ENCODE measurements at places on chromosomes 4 and X. TPM values are rescaled to one million over a fixed set of nuclear protein-coding genes. Genes with fewer than 3 reads are reported as not detected.

The KIAA1210 gene
- total RNA-seq, result not detected

DNA sequence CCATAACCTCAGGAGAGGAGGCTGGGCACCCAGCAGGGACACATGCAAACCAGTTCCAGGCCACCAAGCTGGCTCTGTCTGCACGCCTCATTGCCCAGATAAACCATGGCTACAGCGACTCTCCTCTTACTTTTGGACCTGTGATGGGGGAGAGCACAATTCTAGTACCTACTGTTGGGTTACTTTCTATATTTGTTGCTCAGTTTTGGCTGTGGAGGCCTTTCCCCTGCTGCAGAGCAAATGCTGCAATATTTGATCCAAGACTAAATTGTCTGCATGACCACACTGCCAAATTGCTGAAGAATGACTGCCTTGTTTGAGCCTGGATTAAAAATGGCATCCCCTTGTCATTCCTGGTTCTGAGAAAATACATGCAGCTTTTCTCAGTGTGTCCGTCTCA is 253.5 kb downstream of the ARHGAP10 start:
- H3K36me3 ChIP-seq, result no peaks in the 10 kb centered on the region
- no peak overlapping the region for H3K27ac ChIP-seq
- no peak for DNase-seq
- H3K27me3 ChIP-seq, result no peaks in the 10 kb centered on the region
- H3K4me3 ChIP-seq, result no peak overlapping the region

DNA sequence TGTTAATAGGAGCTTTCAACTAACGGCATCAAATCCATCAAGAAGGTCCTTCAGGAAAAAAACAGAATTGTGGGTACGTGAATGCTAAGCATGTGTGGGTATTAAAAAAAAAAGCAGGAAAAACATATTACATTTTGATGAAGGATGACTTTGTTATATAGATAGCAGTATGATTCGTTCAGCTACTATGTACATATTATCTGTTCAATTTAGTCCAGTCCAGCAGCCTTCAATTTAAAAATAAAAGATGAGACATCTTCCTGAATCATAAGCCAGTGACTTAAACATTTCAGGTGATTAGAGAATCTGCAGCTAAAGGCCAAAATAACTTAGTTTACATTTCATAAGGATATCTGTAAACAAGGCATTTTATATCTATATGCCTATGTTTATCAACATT is 63.4 kb downstream of the LCORL start:
- no peaks in the 10 kb centered on the region for H3K4me1 ChIP-seq
- DNase-seq, result no peak
- H3K27ac ChIP-seq, result no peak overlapping the region
- no peaks in the 10 kb centered on the region for H3K27me3 ChIP-seq
- no peak overlapping the region for H3K4me3 ChIP-seq
- H3K36me3 ChIP-seq, result no peaks in the 10 kb centered on the region

- H3K36me3 ChIP-seq, result no peaks in the 10 kb centered on the region
- H3K4me3 ChIP-seq, result no peak overlapping the region
- H3K4me1 ChIP-seq, result no peaks in the 10 kb centered on the region
- DNase-seq, result no peak
- no peak overlapping the region for H3K27ac ChIP-seq
These were observed 126.7 kb upstream of the TSPAN5 start for GRCh38 chr4:98784947-98785706.

- H3K4me3 ChIP-seq, result no peak overlapping the region
- no peak for DNase-seq
- no peak overlapping the region for H3K27ac ChIP-seq
- H3K4me1 ChIP-seq, result no peaks in the 10 kb centered on the region
- no peaks in the 10 kb centered on the region for H3K36me3 ChIP-seq
- no peaks in the 10 kb centered on the region for H3K27me3 ChIP-seq
These were observed 80.5 kb downstream of the CASP3 start for GRCh38 chr4:184568770-184569169.

GRCh38 chrX:153245288-153245731 is 66.2 kb downstream of the MAGEA1 start:
- H3K4me1 ChIP-seq, result no peaks in the 10 kb centered on the region
- no peaks in the 10 kb centered on the region for H3K27me3 ChIP-seq
- no peaks in the 10 kb centered on the region for H3K36me3 ChIP-seq
- no peak overlapping the region for H3K27ac ChIP-seq

GRCh38 chr4:40656201-40656863 is 26.7 kb upstream of the RBM47 start:
- H3K27me3 ChIP-seq, result no peaks in the 10 kb centered on the region
- H3K4me1 ChIP-seq, result no peaks in the 10 kb centered on the region
- H3K4me3 ChIP-seq, result no peak overlapping the region
- H3K27ac ChIP-seq, result no peak overlapping the region
- no peak for DNase-seq
- H3K36me3 ChIP-seq, result no peaks in the 10 kb centered on the region

The AKAP4 gene
- not detected for total RNA-seq

- DNase-seq, result no peak
- H3K27ac ChIP-seq, result no peak overlapping the region
- no peak overlapping the region for H3K4me3 ChIP-seq
These were observed 23.0 kb upstream of the CLDN24 start for GRCh38 chr4:183345261-183345660.

DNA sequence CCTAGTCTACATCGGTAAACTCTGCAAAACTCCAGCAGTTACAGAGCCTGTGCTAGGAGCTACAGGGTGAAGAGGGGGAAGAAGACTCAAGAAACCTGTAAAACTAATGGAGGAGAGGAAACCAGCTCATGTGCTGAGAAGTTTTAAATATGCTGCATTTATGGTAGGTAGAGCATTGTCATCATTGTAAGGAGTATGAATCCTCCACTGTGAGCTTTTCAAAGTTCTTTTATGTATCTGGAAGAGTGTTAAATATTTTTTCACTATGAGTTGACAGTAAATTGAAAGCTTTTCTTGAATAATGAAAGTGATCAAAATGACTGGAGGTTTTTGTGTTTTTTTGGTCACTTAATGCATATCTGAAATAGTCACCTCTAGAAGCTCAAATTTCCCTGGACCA is 46.2 kb downstream of the SEPTIN11 start:
- H3K27me3 ChIP-seq, result no peaks in the 10 kb centered on the region
- peaks cover 3% of the 10 kb centered on the region for H3K36me3 ChIP-seq
- no peak for DNase-seq
- H3K27ac ChIP-seq, result no peak overlapping the region

The ATRX gene
- total RNA-seq, result 151 TPM

The PNCK gene
- total RNA-seq, result not detected

DNA sequence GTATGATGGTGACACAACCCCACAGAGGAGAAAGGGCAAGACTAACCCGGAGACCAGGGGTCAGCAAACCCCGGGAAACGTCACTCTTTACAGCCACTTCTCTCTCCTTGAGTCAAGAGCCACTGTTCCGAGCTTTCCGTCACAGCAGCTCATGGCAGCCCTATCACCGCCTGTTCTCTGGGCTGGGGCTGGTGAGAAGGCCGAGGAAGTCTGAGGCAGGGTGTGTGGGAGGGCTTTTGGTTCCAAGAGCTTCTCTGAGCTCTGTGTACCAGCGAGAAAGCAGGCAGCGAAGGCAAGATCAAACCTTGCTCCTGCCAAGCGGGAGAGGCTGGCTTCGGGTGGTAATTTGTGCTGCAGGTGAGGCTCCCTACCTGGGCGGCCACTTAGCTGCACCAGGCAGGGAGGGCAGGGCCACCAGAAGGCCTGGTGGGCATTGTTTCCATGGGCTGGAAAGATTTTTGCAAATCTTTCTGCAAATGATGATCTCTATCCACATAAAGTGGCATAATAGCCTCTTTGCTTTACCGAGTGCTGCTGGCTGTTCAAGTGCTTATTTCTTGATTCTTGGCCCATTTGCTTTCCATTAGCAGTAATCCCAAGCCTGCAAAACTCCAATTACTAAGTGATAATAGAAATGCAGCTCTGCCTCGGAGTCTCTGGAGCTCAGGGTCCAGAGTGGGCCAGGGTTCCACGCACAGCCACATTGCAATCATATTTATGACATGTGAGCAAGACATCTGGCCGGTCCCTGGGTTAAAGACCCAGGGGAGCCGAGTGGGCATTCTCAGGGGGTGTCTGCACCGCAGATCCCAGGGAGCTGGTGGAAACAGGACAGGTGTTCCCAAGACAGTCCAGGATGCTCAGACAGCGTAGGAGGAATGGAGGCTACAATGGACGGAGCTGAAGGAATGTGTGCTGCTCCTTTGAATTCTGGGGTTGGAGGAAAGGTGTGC is 41.5 kb downstream of the DCTD start:
- H3K27me3 ChIP-seq, result no peaks in the 10 kb centered on the region
- H3K4me1 ChIP-seq, result no peaks in the 10 kb centered on the region
- H3K27ac ChIP-seq, result no peak overlapping the region
- DNase-seq, result peak; percentile 15
- no peaks in the 10 kb centered on the region for H3K36me3 ChIP-seq

The RADX gene
- total RNA-seq, result 3.9 TPM

- H3K4me1 ChIP-seq, result peaks cover 14% of the 10 kb centered on the region
- DNase-seq, result no peak
- H3K27me3 ChIP-seq, result no peaks in the 10 kb centered on the region
These were observed 18.1 kb upstream of the CHRNA9 start for GRCh38 chr4:40316782-40317635.

The PLS3 gene
- 199 TPM for total RNA-seq

- no peaks in the 10 kb centered on the region for H3K36me3 ChIP-seq
- no peaks in the 10 kb centered on the region for H3K27me3 ChIP-seq
- no peak overlapping the region for H3K4me3 ChIP-seq
- no peak for DNase-seq
- H3K4me1 ChIP-seq, result no peaks in the 10 kb centered on the region
These were observed 492.0 kb downstream of the IDS start for GRCh38 chrX:149013081-149013480.

The BEND2 gene
- not detected for total RNA-seq

The CYTL1 gene
- not detected for total RNA-seq

GRCh38 chr4:100742045-100742444 is 224.2 kb upstream of the EMCN start:
- no peaks in the 10 kb centered on the region for H3K36me3 ChIP-seq
- no peak overlapping the region for H3K27ac ChIP-seq
- H3K27me3 ChIP-seq, result no peaks in the 10 kb centered on the region
- no peak for DNase-seq
- no peaks in the 10 kb centered on the region for H3K4me1 ChIP-seq
- no peak overlapping the region for H3K4me3 ChIP-seq

GRCh38 chr4:154073107-154073822 is 284.4 kb upstream of the SFRP2 start:
- no peak for DNase-seq
- no peak overlapping the region for H3K4me3 ChIP-seq
- no peaks in the 10 kb centered on the region for H3K27me3 ChIP-seq
- H3K36me3 ChIP-seq, result no peaks in the 10 kb centered on the region
- no peaks in the 10 kb centered on the region for H3K4me1 ChIP-seq

The TMEM164 gene
- total RNA-seq, result 41.8 TPM

DNA sequence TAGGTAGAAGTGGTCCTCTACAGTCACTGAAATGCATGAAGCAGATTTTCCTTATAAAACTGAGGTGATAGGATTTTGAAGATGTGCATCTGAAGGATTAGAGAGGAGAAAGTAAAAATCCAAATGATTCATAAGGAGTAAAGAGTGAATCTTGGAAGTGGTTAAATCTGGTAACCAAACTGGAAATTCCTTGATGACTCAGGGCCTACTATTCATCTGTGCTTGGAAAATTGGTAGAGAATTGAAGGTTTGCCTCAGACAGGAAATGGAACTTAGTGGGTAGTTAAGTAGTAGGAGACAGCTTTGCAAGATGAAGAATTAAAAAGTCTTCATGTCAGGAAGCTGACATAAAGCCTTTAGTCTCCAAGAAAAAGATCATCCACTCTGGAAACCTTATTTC is 368.9 kb upstream of the CTSO start:
- no peak for DNase-seq
- H3K36me3 ChIP-seq, result no peaks in the 10 kb centered on the region
- no peaks in the 10 kb centered on the region for H3K27me3 ChIP-seq

GRCh38 chrX:70039758-70040157 is 10.0 kb downstream of the AWAT2 start:
- no peak overlapping the region for H3K27ac ChIP-seq
- no peaks in the 10 kb centered on the region for H3K27me3 ChIP-seq
- H3K4me1 ChIP-seq, result no peaks in the 10 kb centered on the region
- DNase-seq, result no peak
- no peaks in the 10 kb centered on the region for H3K36me3 ChIP-seq

GRCh38 chrX:31652650-31653049 is 580.8 kb upstream of the FTHL17 start:
- H3K36me3 ChIP-seq, result no peaks in the 10 kb centered on the region
- no peak overlapping the region for H3K27ac ChIP-seq
- no peak overlapping the region for H3K4me3 ChIP-seq
- no peak for DNase-seq

The HSFX2 gene
- total RNA-seq, result 0.24 TPM

DNA sequence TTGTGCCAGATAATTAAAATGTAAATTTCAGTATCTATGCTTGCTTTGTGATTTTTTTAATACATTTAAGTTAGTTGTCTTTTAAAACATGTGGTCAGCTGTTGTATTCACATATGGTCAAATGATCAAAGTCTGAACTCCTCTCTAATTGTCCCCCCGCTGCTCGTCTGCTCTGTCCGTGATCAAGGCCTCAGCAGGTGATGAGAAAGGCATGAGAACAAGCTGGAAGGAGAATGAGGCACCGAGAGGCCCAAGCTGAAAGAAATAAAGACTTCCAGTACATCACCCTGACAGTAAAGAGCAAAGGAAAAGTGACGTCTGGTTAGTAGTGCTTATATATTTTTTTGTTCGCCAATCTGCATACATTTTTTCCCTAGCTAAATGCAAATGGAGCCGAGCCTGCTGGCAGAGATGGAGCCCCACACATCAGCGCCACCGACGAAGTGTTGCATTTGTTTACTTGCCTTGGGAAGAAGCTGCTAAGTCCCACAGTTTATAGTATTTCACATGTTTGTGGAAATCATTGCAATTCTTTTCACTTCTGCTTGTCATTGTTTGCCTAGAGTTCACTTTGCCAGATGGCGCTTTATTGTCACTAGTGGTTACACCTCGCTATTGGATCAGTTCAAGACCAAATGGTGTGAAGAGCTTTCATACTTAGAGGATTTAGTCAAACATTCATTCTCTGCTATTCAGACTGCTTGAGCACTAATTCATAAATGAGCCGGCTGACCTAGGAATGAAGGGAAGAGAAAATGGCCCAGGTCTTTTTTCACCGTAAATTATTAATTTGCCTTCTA is 181.5 kb downstream of the ZIC3 start:
- no peak overlapping the region for H3K27ac ChIP-seq
- H3K4me1 ChIP-seq, result no peaks in the 10 kb centered on the region

- H3K27ac ChIP-seq, result no peak overlapping the region
- DNase-seq, result no peak
- no peaks in the 10 kb centered on the region for H3K36me3 ChIP-seq
- no peak overlapping the region for H3K4me3 ChIP-seq
These were observed 211.6 kb upstream of the TBL1X start for GRCh38 chrX:9253211-9253610.

GRCh38 chr4:42330002-42330592 is 67.2 kb upstream of the SHISA3 start:
- H3K36me3 ChIP-seq, result no peaks in the 10 kb centered on the region
- H3K4me1 ChIP-seq, result no peaks in the 10 kb centered on the region
- no peak overlapping the region for H3K4me3 ChIP-seq

Data from upper lobe of left lung (tissue), 6 donors.